Activated CD4-positive, alpha-beta T cell treated with anti-CD3 and anti-CD28 coated beads for 24 hours (primary cell): ENCODE measurements at places on chromosomes 6 and 20.

GRCh38 chr20:6704132-6704861 lies 63.2 kb upstream of the BMP2 start:
- DNase-seq = no peak

- no peak for DNase-seq
These were observed at the start of gene FOXC1 for GRCh38 chr6:1609648-1610496. TSS of gene FOXC1 (plus strand) at chr6:1609915. CDS start at chr6:1610446, 531 bp downstream.

DNA sequence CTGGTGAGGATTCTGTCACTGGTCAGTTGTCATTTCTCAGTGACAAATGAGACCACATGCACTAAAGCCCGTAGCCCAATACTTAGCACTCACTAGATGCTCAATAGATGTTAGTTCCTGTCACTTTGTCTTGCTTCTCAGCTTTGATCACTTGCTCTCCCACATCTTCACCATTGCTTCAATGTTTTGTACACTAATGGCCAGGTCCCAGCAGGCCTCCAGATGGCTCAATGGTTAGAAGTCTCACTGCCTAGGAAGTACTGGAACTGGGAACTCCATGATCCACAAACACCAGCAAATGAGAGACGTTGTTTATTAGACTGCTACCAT lies 502.8 kb upstream of the JARID2 start:
- DNase-seq = no peak

DNA sequence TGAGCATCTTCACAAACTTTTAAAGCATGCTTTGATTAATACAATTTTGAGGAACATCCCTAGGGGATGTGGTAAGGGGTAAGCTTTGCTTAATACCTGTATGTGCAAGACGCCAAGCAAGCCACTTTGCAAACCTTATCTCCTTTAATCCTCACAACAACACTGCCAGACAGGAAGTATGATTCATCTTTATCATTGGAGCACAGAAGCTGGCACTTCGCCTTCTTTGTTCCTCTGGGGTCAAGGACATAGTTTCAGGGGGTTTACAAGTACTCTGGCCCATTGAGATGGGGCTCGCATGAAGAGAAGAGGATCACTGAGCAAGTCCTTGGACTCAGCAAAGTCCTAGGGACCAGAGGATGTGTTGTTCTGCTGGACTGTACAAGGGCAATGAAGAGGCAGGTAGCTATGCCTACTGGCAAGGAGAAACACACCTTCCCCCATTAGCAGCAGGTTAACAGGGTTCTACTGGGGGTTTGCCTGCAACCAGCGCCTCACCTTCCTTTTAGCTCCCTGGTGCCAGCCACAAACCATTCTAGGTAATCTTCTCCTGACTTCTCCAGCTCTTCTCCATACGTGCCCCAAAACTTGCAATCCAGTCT lies 8.8 kb downstream of the TMEM244 start:
- DNase-seq = no peak

- DNase-seq = no peak
These were observed 41.0 kb upstream of the RAB23 start for GRCh38 chr6:57262901-57263694.
